ENCODE measurements at places on chromosomes 1 and 21.

DNA sequence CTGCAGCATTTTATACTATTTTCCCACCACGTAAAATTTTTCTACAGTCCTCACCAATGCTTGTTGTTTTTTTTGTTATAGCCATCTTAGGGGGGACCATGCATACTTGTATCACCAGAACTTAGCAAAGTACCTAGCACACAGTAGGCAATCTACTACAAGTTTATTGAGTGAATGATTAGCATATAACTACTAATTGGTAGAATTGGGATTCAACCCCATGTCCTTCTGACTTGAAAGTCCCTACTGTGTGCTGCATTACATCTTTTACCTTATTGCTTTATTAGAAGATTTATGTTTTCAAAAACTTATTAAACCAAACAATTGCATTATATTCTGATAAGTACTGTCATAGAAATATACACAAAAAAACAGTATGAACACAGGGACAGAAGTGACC, 92.1 kb downstream of the CEP350 start:
- DNase-seq: no peak

- no peak for DNase-seq
These were observed 12.6 kb downstream of the FTCD start for GRCh38 chr21:46142582-46143473.

- DNase-seq: no peak
These were observed 55.2 kb downstream of the SLC9A1 start for GRCh38 chr1:27099587-27100334.

DNA sequence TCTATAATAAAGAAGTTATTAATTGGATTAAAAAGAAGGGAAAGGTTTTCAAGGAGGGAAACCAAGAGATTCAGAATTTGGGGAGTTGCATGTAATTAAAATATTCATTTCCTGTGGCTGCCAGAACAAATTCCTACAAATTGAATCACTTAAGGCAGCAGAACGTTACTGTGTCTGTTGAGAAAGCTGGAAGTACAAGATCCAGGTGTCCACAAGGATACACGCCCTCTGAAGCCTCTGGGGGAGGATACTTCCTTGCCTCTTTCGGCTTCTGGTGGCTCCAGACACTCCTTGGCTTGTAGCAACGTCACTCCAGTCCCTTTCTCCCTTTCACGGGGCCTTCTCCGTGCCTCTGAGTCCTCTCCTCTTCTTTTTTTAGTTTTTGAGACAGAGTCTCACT, 67.9 kb downstream of the KAZN start:
- no peak for DNase-seq

GRCh38 chr1:182235604-182235951, 156.0 kb downstream of the GLUL start:
- DNase-seq: no peak

- no peak for DNase-seq
These were observed 18.4 kb downstream of the DTL start for GRCh38 chr1:212053993-212054392.

GRCh38 chr21:33866826-33867225, 48.8 kb downstream of the ATP5PO start:
- no peak for DNase-seq

- no peak for DNase-seq
These were observed 20.1 kb upstream of the COL16A1 start for GRCh38 chr1:31723828-31724359.

DNA sequence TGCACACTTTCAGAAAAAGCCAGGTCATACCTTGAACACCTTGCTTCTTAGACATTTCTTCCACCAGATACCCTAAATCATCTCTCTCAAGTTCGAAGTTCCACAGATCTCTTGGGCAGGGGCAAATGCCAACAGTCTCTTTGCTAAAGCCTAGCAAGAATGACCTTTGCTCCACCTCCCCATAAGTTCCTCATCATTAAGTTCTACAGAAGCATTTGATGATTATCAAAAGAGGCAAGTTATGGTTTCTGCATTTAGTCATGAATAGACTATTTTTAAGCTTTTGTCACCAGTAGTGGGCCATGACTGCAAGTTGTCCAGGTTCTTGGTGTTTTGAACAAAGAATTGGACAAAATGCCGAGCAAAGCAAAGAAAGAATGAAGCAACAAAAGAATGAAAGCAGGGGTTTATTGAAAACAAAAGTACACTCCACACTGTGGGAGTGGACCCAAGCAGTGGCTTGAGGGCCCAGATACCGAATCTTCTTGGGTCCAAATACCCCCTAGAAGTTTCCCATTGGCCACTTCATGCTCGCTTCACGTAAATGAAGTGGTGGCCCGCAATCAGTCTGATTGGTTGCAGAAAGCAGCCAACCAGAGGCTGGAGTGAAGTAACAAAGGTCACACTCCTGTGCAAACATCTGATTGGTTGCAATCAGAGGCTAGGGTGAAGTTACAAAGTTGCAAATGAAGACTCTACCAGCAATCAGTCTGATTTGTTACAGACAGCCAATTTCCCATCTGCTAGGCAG, 9.8 kb upstream of the EGLN1 start:
- no peak for DNase-seq
